ENCODE measurements at places on chromosomes 7 and 10.

GRCh38 chr7:21866731-21867130 lies 79.0 kb downstream of the CDCA7L start:
- DNase-seq: no peak

GRCh38 chr10:88395677-88396076 lies 187.4 kb downstream of the RNLS start:
- no peak for DNase-seq

- DNase-seq: no peak
These were observed 25.3 kb downstream of the WAC start for GRCh38 chr10:28558186-28558585.

- DNase-seq: no peak
These were observed 54.3 kb upstream of the PDGFA start for GRCh38 chr7:573933-574381.

GRCh38 chr7:37552030-37552429 lies 103.4 kb upstream of the ELMO1 start:
- DNase-seq: no peak

- DNase-seq: no peak
These were observed 6.4 kb upstream of the FIGNL1 start for GRCh38 chr7:50456371-50457123.

DNA sequence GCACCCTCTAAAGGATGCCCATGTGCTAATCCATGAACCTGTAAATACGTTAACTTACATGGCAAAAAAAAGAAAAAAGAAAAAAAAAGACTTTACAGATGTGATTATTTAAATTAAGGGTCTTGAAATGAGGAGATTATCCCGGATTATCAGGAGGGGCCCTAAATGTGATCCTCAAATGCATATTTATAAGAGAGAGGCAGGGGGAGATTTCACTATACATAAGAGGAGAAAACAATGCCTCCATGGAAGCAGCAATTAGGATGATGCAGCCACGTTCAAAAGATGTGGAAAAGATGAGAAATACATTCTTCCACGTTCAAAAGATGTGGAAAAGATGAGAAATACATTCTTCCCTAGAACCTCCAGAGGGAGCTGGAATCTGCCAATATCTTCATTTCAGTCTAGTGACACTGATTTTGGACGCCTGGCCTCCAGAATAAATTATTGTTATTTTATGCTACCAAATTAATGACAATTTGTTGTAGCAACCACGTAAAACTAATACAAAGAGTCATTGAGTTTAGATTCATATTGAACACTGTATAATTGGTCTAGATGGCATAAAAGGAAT lies 328.4 kb upstream of the GNAI1 start:
- DNase-seq: peak; percentile 5
